ENCODE measurements at places on chromosomes 1 and 21. TPM values are rescaled to one million over a fixed set of nuclear protein-coding genes. Genes with fewer than 3 reads are reported as not detected.

Gene GJA4
- total RNA-seq: 49.2 TPM

Gene S100A16
- total RNA-seq: 83.4 TPM

Gene ZFP69
- 3.5 TPM for total RNA-seq

Gene CFAP107
- total RNA-seq: not detected

Gene RBM11
- total RNA-seq: 1.7 TPM

Gene ZSWIM5
- 2.8 TPM for total RNA-seq

Gene ADPRS
- total RNA-seq: 15.9 TPM

GRCh38 chr1:44947063-44947773 lies 39.2 kb downstream of the EIF2B3 start:
- no peak overlapping the region for H3K4me3 ChIP-seq
- DNase-seq: no peak
- no peaks in the 10 kb centered on the region for H3K36me3 ChIP-seq
- H3K27ac ChIP-seq: peak overlapping the region; percentile 93
- H3K27me3 ChIP-seq: no peaks in the 10 kb centered on the region
- H3K4me1 ChIP-seq: peaks cover 8% of the 10 kb centered on the region

GRCh38 chr1:245528258-245528635 lies 373.5 kb downstream of the KIF26B start:
- H3K4me1 ChIP-seq: no peaks in the 10 kb centered on the region
- H3K27me3 ChIP-seq: no peaks in the 10 kb centered on the region
- H3K27ac ChIP-seq: no peak overlapping the region
- no peak for DNase-seq
- no peak overlapping the region for H3K4me3 ChIP-seq

- H3K27ac ChIP-seq: no peak overlapping the region
- no peaks in the 10 kb centered on the region for H3K27me3 ChIP-seq
- H3K4me3 ChIP-seq: no peak overlapping the region
- peaks cover 5% of the 10 kb centered on the region for H3K36me3 ChIP-seq
- no peak for DNase-seq
- no peaks in the 10 kb centered on the region for H3K4me1 ChIP-seq
Observed at GRCh38 chr1:23283667-23284602, 60.1 kb downstream of the HNRNPR start.

- H3K4me1 ChIP-seq: no peaks in the 10 kb centered on the region
- H3K27ac ChIP-seq: no peak overlapping the region
- no peaks in the 10 kb centered on the region for H3K27me3 ChIP-seq
- H3K36me3 ChIP-seq: no peaks in the 10 kb centered on the region
- no peak for DNase-seq
Observed at GRCh38 chr1:199690496-199690895, 337.0 kb upstream of the NR5A2 start.

DNA sequence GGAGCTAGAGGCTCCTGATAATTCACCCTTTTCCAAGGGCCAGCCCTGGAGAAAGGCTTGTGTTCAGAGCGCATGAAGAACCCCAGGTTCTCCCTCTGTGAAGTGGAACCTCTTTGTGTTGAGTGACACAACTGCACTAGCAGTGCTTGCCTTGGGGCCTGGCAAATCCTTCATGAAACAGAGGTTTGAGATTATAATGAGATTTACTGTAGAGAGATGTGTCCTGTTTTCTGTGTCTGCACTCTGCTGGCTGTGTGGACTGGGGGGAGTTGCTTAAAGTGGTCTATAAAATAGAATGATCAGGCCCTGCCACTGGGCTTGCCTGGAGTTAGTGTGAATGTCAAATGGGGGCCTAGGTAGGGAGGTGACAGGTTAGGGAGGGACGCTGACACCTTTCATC lies 11.5 kb upstream of the TNFRSF1B start:
- no peaks in the 10 kb centered on the region for H3K36me3 ChIP-seq
- H3K27me3 ChIP-seq: no peaks in the 10 kb centered on the region
- no peak overlapping the region for H3K27ac ChIP-seq
- no peak for DNase-seq
- H3K4me3 ChIP-seq: no peak overlapping the region
- no peaks in the 10 kb centered on the region for H3K4me1 ChIP-seq

DNA sequence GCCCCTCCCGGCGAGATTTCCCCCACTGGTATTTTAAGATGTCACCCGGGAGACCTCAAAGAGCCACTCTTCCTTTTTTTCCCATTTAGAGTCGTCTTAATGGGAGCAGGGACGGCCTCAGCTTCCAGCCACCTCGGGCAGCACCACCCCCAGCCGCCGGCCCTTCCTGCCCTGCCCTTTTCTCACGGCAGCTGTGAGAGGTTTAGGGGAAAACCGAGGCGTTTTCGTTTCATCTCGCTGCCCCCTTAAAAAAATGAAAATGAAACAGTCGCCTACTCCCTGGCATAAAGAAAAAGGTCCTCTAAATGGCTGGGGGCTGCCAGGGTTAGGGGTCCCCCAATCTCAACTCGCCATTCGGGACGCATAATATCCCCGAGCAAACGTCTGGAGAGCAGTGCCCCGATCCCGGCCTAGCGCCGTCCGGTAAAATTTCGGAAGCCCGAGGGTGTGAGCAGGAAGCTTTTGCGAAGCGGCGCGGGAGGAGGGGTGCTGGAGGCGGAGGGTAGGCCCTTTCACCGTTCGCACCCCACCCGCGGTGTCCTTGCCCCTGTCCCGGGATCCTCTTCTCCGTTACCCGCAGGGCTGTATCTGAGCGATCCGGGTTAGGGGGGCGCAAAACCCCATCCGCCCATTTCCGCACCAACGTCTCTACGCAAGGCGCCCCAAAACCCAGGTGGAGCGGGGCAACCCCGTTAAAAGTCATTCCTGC lies 1.2 kb downstream of the RUNX3 start:
- H3K4me3 ChIP-seq: no peak overlapping the region
- no peak overlapping the region for H3K27ac ChIP-seq
- H3K4me1 ChIP-seq: no peaks in the 10 kb centered on the region
- H3K27me3 ChIP-seq: no peaks in the 10 kb centered on the region

DNA sequence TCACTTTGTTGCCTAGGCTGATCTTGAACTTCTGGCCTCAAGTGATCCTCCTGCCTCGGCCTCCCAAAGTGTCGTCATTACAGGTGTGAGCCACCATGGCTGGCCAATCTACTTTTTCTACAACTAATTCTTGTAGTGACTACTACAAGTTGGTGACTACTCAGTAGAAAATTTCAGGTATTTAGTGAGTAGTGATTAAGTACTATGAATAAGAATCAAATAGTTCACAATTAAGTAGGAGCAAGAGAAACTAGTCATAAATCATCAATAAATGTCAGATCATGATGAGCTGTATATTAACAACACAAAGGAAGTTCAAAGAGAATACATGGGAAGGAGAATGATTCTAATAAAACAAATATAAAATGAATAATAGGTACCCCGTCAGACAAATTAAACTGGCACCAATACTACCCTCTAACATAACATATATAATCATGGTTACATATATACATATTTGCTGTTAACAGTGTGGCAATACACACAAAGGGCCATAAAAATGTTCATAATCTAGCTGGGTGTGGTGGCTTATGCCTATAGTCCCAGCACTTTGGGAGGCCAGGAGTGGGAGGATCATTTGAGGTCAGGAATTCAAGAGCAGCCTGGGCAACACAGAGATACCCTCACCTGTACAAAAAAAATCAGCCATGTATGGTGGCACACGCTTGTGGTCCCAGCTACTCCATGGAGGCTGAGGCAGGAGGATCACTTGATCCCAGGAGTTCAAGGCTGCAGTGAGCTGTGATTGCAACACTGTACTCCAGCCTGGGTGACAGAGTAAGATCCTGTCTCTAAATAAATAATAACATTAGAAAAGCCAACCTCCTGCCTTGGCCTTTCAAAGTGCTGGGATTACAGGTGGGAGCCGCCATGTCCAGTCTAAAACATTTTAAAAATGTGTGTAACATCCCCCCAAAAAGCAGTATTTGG lies 19.1 kb downstream of the YY1AP1 start:
- H3K4me3 ChIP-seq: no peak overlapping the region
- no peaks in the 10 kb centered on the region for H3K27me3 ChIP-seq
- H3K4me1 ChIP-seq: no peaks in the 10 kb centered on the region
- DNase-seq: no peak

DNA sequence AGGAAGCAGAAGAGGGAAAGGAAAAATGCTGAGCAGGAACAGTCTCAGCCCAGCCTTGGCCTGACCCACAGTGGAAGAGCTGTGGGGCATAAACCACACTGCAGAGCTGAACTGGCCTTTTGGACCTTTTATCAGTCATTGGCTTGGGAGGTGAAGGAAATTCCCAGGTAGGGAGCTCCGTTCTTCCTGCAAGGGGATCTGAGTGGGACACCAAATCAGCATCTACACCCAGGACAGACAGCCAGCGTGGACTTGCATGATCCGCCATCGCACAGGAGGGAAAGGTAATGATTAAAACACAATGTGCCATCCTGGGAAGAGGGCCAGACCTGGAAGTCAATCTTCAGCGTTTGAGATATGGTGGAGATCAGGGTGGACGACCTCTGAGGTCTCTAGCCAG lies 1.2 kb upstream of the MTFR1L start:
- H3K27ac ChIP-seq: peak overlapping the region; percentile 13
- no peak overlapping the region for H3K4me3 ChIP-seq
- H3K36me3 ChIP-seq: no peaks in the 10 kb centered on the region
- no peaks in the 10 kb centered on the region for H3K4me1 ChIP-seq
- H3K27me3 ChIP-seq: no peaks in the 10 kb centered on the region
- DNase-seq: no peak

DNA sequence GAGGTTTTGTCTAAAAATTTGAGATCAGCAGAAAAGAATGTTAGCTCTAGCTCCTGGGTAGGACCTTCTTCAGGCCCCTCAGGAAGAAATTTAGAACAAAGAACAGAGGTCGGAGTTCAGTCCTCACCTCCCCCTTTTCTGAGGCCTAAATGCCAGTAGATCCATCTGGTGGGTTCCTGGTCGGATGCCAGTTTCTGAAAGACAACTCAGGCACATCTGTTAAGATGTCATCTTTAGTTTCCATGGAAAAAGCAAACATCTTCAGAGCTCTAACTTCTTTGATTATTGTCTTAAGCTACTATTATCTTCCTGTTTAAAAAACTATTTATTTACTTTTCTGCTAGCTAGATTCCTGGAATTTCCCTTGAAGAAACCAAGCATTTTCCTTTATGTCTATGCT lies 37.1 kb upstream of the USP25 start:
- no peak overlapping the region for H3K4me3 ChIP-seq
- no peaks in the 10 kb centered on the region for H3K27me3 ChIP-seq
- no peak overlapping the region for H3K27ac ChIP-seq
- H3K4me1 ChIP-seq: no peaks in the 10 kb centered on the region
- no peaks in the 10 kb centered on the region for H3K36me3 ChIP-seq

GRCh38 chr1:963301-963651 lies 2.9 kb downstream of the KLHL17 start:
- no peaks in the 10 kb centered on the region for H3K36me3 ChIP-seq
- H3K4me1 ChIP-seq: no peaks in the 10 kb centered on the region
- H3K4me3 ChIP-seq: no peak overlapping the region
- H3K27me3 ChIP-seq: no peaks in the 10 kb centered on the region
- DNase-seq: no peak

DNA sequence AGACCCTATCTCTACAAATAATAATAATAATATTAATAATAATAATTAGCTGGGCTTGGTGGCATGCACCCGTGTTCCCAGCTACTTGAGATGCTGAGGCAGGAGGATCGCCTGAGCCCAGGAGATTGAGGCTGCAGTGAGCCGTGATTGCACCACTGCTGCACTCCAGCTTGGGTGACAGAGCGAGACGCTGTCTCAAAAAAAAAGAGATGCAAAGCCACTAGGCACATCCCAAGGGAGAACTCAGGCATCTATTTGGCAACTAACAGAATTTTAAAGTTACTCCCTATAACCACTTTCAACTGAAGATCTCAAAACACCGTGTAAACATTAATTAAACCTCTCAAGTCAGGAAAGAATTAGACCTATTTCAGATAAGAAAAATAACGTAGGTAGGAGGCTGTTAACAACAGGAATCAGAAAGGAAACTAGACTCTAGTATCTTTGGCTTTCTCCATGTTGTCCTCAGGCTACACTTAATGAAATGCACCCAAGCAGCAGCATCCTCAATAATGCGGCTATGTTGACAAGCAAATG lies 3.7 kb downstream of the RNF19B start:
- H3K27me3 ChIP-seq: no peaks in the 10 kb centered on the region
- H3K4me1 ChIP-seq: no peaks in the 10 kb centered on the region
- DNase-seq: no peak
- H3K36me3 ChIP-seq: no peaks in the 10 kb centered on the region
- no peak overlapping the region for H3K27ac ChIP-seq

- no peaks in the 10 kb centered on the region for H3K27me3 ChIP-seq
- DNase-seq: no peak
- peaks cover 9% of the 10 kb centered on the region for H3K4me1 ChIP-seq
- H3K4me3 ChIP-seq: no peak overlapping the region
Observed at GRCh38 chr1:39275836-39276507, 71.5 kb downstream of the MACF1 start.

DNA sequence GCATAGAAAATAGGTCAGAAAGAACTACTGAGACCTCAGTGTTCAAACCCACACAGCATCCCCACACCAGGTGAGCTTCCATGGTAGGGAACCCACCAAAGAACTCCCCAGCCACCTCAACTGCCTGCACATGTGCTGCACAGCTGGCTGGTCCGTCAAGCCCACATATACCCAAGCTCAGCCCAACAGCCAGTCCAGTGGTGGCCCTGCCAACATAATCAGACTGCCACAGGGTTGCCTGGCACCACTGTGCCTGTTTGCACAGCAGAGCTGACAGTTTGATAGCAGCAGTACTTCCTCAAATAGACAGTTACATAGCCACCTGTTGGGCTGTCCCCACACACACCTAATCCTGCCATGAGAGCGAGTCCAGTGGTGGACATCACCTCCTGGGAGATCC lies 283.3 kb upstream of the PRMT6 start:
- no peaks in the 10 kb centered on the region for H3K27me3 ChIP-seq
- H3K36me3 ChIP-seq: no peaks in the 10 kb centered on the region
- H3K4me3 ChIP-seq: no peak overlapping the region
- no peak overlapping the region for H3K27ac ChIP-seq

GRCh38 chr1:179816196-179816960 lies 61.2 kb downstream of the TOR1AIP2 start:
- peak; percentile 25 for DNase-seq
- no peak overlapping the region for H3K4me3 ChIP-seq
- no peaks in the 10 kb centered on the region for H3K27me3 ChIP-seq
- H3K36me3 ChIP-seq: no peaks in the 10 kb centered on the region
- H3K27ac ChIP-seq: no peak overlapping the region
- no peaks in the 10 kb centered on the region for H3K4me1 ChIP-seq

GRCh38 chr1:222772996-222773379 lies 36.0 kb downstream of the FAM177B start:
- no peaks in the 10 kb centered on the region for H3K27me3 ChIP-seq
- no peak overlapping the region for H3K27ac ChIP-seq
- H3K36me3 ChIP-seq: no peaks in the 10 kb centered on the region
- H3K4me3 ChIP-seq: no peak overlapping the region
- peak; percentile 57 for DNase-seq

DNA sequence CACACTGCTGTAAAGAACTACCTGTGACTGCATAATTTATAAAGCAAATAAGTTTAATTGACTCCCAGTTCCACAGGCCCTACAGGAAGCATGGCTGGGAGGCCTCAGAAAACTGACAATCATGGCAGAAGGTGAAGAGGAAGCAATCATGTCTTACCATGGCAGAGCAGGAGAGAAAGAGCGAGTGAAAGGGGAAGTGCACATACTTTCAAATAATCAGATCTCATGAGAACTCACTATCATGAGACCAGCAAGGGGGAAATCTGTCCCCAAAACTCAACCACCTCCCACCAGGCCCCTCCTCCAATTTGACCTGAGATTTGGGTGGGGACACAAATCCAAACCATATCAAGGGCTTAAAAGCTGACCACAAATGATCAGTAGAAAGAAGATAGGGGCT lies 493.2 kb downstream of the PTPRC start:
- no peak for DNase-seq
- no peaks in the 10 kb centered on the region for H3K4me1 ChIP-seq
- no peak overlapping the region for H3K4me3 ChIP-seq
- no peak overlapping the region for H3K27ac ChIP-seq
- H3K27me3 ChIP-seq: no peaks in the 10 kb centered on the region
